Skin of body (tissue), 3 donors: ENCODE measurements at places on chromosomes 16 and 17.

GRCh38 chr16:5031601-5032000 is 2.1 kb downstream of the NAGPA start:
- DNase-seq: no peak

GRCh38 chr17:44926821-44927525 is 11.7 kb upstream of the GFAP start:
- no peak for DNase-seq

DNA sequence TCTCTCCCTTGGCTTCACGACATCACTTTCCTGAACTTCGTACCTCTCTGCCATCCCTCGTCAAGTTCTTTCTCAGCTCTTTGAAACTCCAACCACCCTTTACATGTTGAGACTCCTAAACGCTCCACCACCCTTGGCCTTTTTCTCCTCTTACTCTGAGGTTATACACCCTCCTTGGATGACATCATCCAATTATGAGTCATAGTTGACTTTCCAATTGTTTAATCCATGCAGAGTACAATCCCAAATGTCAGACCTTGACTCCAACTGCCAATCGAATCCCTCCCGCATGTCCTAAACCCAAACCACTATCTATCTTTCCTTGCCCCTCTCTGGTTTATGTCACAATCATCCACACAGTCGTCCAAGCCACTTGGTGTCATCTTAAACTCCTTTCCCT is 18.4 kb upstream of the C16orf82 start:
- no peak for DNase-seq

DNA sequence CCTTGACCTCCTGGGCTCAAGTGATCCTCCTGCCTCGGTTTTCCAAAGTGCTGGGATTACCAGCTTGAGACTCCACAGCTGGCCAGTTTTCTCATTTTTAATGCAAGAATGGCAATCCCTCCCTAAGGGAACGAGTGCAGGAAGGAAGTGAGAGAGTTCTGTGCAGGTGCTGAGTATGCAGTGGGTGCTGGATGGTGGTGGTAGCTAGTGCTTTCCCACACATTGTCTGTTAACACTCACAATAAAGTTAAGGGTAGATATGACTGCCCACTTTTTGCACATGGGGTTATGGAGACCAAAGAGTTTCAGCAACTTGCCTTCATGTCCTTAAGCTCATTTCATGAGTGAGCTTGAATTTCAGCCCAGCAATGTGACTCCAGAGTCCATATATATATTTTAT is 18.5 kb downstream of the RGS9 start:
- no peak for DNase-seq

DNA sequence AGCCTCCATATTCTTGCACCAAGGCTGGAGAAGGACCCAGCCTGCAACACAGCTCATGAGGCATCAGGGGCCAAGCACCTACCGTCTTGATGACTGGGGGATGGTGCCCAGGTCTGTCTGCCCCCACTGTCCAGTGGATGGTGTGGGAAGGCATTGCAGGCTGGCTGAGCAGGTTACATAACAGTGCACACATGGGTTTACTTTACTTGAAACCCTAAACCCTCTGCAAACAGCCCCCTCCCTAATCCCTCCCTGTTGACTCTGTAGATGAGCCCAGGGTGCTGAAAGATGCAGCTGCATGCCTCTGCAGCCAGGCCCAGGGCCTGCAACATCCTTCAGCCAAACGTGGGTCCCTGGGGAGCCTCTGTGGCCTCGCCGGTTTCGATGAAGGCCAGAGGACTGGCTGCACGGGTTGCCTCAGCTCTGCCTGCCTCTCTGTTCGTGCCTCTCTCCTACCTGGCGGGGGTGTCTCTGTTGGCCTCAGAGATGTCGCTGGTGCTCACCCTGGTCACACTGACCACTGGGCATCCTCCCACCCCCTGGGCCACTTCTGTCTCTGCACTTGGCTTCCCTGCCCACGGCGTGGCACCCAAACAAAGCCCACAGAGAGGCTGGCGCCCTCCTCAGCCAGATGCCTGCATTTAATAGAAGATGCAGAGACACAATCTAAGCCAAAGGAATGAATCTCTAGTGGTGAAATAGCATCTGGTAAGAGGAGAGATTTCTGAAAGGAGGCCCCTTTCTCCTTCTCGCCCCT is 95.1 kb downstream of the METRNL start:
- peak; percentile 45 for DNase-seq

GRCh38 chr17:80995131-80995530 is 3.5 kb downstream of the CHMP6 start:
- DNase-seq: no peak

GRCh38 chr16:2790631-2791030 is 3.3 kb upstream of the PRSS33 start:
- no peak for DNase-seq

GRCh38 chr17:55348749-55349354 is 72.8 kb downstream of the MMD start:
- DNase-seq: peak; percentile 49

GRCh38 chr17:53635444-53635843 is 187.3 kb upstream of the KIF2B start:
- DNase-seq: no peak

GRCh38 chr16:18983565-18984434 is at the start of gene TMC7:
Gene TMC7, plus strand, starts transcription at chr16:18983934. Its CDS starts 130 bp downstream, at chr16:18984064.
- peak; percentile 67 for DNase-seq

- no peak for DNase-seq
These were observed 292.2 kb downstream of the TOX3 start for GRCh38 chr16:52254746-52255145.

- no peak for DNase-seq
These were observed 1.7 kb downstream of the TTC19 start for GRCh38 chr17:16001226-16001897.

DNA sequence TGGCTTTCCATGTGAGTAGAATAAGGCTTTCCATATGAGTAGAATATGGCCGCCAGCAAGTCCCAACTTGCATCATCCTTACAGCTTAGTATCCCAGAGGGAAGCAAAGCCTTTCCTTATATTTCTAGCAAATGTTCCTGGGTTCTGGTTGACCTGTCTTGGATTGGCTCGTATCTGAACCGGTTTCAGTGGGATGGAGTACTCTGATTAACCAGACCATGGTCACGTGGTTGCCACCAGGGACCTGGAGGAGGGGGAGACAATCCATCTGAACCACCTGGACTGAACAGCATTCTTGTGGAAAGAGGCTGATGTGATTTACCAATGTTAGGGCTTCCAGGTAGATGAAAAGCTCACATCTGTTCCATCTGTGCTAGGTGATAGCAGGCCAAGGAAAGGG is 89.0 kb downstream of the SHISA6 start:
- DNase-seq: peak; percentile 55

GRCh38 chr16:23254338-23254737 is 47.8 kb upstream of the SCNN1B start:
- DNase-seq: no peak

DNA sequence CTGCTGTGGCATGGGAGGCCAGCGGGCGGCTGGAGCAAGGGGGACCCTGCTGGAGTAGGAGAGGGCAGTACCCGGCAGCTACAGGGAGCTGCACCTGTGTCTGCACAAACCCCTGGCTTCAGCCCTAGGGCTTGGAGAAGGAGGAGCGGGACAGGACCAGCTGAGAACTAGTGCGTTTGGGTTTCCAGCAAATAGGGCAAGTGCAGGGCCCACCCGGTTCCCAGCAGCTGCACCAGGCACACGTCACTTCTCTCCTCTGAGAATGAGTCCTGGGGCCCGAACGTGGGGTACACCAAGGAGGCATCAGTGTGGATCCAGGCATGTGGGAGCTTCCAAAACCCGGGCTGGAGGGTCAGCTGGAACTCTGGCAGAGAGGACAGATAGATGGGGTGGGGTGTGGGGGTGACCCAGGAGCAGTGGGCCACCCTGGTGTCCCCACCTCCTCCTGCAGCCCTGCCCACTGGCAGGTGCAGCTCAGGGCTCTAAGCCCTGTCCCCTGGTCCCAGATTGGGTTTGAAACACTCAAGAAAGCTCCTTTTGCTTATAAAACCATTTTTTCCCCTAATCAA is 5.6 kb downstream of the C16orf89 start:
- DNase-seq: no peak

GRCh38 chr16:54268340-54268739 is 18.2 kb downstream of the IRX3 start:
- no peak for DNase-seq

GRCh38 chr17:81482673-81483072 is 29.9 kb downstream of the ACTG1 start:
- peak; percentile 24 for DNase-seq

DNA sequence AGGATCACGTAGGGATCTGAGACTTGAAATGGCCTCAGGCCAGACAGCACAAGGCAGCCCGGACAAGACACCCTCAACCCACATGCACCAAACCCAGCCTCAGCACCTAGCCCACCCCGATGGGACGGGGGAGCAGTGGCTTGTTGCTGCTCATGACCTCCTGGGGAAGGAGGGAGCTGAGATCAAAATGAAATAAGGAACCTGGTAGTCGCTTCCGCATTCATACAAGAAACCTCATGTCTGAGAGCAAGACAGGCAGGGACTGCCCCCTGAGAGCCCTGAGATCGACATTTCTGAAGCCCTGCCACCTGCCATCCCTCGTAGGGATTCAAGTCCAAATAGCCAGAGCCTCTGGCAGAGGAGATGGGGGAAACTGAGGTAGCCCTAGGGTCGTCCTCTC is 5.7 kb upstream of the CEP131 start:
- no peak for DNase-seq

GRCh38 chr17:64496348-64496785 is 487 bp downstream of the POLG2 start:
- DNase-seq: no peak

DNA sequence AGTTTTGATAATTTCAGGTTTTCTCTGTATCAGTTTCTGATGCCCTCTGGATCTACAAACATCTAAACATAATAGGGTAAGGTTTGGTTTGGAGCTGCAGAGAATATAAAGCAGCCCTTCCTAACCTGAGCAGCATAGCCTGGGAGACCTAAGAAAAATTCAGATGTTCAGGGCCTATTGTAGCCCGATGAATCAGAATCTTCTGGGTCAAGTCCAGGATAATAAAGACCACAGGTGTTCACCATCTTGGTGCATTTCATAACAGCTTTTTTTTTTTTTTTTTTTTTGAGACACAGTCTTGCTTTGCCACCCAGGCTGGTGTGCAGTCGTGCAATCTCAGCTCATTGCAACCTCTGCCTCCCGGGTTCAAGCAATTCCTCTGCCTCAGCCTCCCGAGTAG is 19.7 kb upstream of the ARHGAP17 start:
- DNase-seq: no peak

DNA sequence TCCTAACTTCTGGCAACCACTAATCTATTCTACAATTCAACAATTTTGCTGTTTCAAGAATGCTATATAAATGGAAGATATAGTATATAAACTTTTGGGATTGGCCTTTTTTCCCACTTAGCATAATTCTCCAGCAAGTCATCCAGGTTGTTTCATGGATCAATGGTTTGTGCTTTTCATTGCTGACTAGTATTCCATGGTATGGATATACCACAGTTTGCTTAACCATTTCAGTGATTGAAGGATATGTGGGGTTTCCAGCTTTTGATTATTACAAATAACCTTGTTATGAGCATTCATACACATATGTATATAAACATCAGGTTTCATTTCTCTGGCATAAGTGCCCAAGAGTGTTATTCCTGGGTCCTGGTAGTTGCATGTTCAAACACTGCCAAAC is 2.1 kb upstream of the FAM83G start:
- no peak for DNase-seq

- no peak for DNase-seq
These were observed 19.6 kb downstream of the AKAP10 start for GRCh38 chr17:19958023-19958422.

DNA sequence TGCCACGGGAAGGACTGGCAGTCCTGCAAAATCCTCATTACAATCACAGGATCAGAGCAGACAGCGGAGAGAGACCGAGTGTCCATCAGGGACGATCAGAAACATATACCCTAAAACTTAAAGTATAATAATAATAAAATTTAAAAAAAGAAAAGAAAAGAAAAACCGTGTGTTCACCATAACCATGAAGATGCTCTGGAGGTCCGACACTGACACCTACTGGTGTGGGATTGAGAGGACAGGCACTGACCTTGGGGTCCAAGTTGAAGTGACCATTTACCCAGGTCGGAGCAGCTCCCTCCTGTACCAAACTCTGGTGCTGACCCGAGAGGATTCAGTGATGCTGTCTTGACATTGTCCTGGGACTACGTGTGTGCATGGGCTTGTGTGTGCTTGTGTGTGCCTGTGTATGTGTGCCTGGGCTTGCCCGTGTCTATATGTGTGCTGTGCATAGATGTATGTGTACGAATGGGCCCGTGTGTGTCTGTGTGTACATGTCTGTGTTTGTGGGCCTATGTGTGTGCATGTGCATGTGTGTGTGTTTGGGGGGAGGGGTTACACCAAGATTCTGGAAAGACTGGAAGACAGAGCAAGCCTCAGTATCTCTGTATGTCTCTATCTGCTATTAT is 10.0 kb upstream of the CD300LD start:
- no peak for DNase-seq

GRCh38 chr17:64133546-64134215 is 3.7 kb upstream of the ERN1 start:
- peak; percentile 38 for DNase-seq

- DNase-seq: no peak
These were observed 1.6 kb upstream of the ADGRG3 start for GRCh38 chr16:57666353-57667047.

GRCh38 chr17:5786510-5786875 is 202.2 kb upstream of the NLRP1 start:
- no peak for DNase-seq

DNA sequence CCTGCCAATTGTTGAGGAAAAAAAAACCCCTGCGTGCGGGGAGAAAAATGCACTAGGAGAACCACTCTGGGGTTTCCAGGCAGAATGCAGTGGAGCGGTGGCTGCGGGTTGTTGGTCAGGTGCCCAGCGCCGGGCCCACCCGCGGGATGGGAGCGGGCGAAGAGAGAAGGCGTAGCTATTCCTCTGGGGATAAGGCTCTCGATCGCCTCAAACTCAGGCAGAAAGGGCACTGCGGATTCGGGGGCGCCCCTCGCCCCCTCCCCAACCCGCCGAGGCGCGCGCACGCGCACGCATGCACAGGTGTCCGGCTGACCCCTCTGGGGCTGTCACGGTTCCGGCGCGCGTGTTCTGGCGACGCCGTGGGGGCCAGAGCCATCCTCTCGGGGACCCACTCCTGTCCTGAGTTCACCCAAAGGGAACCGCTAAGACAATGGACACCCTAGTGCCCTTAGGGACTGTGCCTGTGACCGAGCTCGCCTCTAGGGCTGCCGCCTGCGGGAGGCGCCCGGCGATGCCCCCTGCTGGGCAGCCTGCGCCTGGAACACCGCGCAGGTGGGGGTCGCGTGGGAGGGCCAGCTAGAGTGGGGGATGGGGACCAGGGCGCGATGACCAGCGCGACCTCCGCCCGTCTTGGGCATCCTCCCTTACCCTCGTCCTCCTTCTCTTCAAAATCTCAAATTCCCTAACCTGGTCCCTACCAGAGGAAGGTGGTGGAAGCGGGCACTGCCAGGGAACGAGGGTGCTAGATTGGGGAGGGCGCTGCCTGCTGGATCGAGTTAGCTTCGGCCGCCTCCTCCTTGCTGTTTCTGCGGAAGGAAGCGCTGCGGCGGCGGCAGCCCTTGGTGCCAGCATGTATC is 14.4 kb upstream of the CBX8 start:
- no peak for DNase-seq
